ENCODE measurements at places on chromosomes 3 and 15.

- no peak for DNase-seq
Measured at GRCh38 chr3:57130571-57131209, 34.5 kb downstream of the IL17RD start.

DNA sequence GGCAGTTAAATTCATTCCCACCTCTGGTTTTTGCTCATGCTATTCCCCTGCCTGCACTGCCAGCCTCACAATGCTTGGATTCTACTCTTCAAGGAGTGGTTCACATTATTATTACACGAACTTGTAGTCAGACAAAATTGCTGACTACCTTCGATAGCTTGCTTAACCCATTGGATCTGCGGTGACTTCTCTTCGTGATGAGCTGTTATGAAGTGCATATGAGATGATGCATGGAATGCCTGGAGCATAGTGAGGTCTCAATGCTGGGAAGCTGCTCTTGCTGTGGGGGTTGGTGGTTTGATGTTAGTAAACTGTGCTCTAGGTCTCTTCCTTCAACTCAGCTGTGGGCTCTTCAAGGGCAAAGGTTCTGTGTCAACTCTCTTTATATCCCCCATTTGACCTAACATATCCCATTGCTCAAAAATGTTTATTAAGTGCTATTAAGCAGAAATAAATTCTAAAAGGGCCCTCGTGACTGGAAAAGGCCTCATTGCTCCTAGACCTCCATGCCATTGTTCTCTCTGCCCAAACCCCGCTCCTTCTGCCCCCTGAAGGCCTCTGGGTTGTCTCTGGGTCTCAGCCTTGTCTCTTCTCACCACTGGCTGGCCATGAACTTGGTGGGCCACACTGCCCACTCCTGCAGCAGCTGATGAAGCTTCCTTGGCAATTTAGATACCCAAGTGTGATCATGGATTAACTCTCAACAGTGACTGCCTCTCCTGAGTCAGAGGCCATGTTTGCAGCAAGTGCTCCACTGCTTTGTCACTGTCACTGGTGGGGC is 4.5 kb upstream of the SLCO2A1 start:
- DNase-seq, result no peak

DNA sequence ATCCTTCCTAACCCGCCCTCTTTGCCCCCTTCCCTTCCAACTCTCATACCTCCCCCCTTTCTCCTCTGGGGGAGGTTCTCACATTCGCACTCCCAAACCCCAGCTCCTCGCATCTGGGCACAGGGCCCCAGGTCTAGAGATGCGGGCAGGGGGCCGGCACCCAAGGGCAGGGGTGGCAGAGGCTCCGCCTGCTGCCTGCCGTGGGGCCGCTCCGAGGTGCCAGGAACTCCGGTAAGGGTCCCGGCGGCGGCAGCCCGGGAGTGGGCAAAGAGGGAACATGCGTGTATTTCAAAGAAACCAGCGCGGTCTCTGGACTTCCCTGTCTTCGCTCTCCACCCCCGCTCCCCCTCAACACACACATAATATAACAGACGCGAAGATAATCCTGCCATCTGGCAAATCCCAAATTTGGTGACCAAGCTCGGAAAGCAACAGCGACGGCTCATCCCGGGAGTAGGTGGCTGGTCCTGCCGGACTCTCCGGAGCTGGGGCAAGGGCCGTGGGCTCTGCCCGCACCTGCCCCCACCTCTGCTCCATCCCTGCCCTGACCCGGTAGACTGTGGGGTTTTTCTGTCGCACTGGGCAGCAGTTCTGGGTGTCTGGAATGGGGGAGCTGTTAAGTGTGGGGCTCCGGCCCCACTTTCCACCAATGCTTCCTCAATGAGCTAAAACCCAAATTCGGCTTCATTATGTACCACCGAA is 31.0 kb downstream of the NR2F2 start:
- no peak for DNase-seq

DNA sequence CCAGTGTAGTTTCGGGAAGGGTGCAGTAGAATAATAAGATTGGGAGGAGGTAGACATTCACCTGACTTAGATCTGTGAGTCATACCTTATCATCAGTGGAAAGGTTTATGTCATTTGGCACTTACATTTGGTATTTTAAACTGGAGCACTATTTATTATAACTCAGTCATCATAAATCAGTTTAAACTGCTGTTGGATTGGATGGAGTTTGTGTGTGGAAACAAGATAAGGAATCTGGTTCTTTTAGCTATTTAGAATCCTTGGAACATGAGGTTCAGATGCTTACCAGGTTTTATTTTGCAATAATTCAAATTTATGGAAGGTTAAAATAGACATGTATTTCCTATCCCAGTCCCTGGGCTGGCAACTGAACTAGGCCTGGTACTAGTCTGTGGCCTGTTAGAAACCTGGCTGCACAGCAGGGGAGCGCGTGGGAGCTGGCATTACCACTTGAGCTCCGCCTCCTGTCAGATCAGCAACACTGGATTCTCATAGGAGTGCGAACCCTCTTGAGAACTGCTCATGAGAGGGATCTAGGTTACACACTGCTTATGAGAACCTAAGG is 34.5 kb downstream of the ZFAND6 start:
- DNase-seq, result no peak

- DNase-seq, result no peak
Measured at GRCh38 chr3:154584974-154585373, 155.0 kb upstream of the GPR149 start.
